ENCODE measurements at places on chromosomes 12 and 14.

- DNase-seq = no peak
These were observed 2.8 kb upstream of the CLEC9A start for GRCh38 chr12:10027721-10028120.

DNA sequence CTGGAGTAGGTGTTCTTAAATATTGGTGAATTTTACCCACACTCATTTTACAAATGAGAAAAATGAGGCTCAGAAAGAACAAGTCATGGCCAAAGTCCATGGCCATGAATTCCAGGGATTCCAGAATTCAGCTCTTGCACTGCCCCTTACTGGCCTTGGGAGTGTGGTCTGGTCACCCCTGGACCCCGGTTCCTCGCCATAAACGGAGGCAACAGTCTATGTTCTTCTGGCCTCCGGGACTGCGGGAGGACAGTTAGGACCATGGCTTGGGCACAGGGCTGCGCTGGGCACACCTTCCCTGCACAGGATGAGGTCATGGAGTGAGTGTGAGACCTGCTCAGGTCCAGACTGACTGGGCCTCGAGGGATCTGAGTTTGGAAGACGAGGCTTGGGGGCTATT, 6.9 kb downstream of the CCDC197 start:
- no peak for DNase-seq

- no peak for DNase-seq
These were observed 149.7 kb upstream of the DAAM1 start for GRCh38 chr14:59038746-59039145.

GRCh38 chr12:68813242-68813593, 5.2 kb downstream of the MDM2 start:
- DNase-seq = no peak

- no peak for DNase-seq
These were observed 7.7 kb upstream of the TRAFD1 start for GRCh38 chr12:112117685-112118084.

- DNase-seq = no peak
These were observed 63.9 kb upstream of the CCDC196 start for GRCh38 chr14:66421990-66422946.

DNA sequence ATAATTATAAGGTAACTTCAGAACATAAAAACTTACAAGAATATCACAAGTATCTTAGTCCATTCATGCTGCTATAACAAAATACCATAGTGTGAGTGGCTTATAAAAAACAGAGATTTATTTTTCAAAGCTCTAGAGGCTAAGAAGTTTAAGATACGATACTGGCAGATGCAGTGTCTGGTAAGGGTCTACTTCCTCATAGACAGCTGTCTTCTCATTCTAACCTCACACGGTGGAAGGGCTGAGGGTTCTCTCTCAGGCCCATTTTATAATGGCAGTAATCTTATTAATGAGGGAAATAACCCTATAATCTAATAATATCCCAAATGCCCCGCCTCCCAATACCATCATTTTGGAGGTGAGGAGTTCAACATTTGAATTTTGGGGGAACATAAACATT, 23.7 kb upstream of the OSBPL8 start:
- no peak for DNase-seq

- DNase-seq = no peak
These were observed 106.6 kb upstream of the NOS1 start for GRCh38 chr12:117468016-117468415.

- no peak for DNase-seq
These were observed 3.9 kb downstream of the CD63 start for GRCh38 chr12:55724940-55725309.

DNA sequence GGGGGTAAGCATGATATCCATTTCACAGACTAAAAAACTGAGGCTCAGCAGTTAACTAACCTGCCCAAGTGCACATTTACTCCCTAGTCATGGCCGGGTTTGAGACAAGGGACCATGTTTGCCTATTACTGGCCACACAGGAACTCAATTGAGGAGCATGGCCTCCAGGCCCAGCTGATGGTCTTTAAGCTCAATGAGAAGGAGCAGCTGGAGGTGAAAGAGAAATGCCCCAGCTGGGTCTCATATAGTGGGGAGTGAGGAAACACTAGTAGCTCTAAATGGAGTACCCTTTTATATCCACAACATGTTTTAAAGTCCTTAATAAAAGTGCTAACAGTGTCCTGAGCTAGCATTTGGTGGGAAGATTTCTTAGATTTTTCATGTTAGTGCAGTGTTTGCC, 1.6 kb downstream of the TDP1 start:
- DNase-seq = no peak

- DNase-seq = no peak
These were observed 12.9 kb downstream of the GNG2 start for GRCh38 chr14:51873221-51873893.

GRCh38 chr14:70052990-70053389, 135.8 kb downstream of the SLC8A3 start:
- DNase-seq = no peak

DNA sequence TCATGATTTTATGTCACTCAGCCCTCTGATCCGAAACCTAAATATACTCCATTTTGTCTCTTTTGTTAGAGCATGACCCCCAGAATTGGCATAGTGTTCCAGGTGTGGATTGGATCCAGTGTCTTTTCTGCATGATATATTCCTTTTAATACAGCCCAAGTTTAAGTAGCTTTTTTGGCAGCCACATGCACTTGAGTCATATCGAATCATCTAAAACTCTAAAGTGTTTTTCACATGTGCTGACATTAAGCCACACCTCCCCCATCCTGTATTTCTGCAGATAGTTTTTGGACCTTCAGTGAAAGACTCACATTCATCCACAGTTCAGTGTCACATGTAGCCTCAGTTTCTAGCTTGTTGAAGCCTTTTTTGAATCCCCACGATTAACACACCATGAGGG, 30.6 kb downstream of the BORCS5 start:
- DNase-seq = no peak

GRCh38 chr12:104049903-104050356, at the start of gene GLT8D2:
GLT8D2 (minus strand) TSS chr12:104050187; CDS start chr12:104019648, 30,539 bp downstream.
- DNase-seq = no peak

DNA sequence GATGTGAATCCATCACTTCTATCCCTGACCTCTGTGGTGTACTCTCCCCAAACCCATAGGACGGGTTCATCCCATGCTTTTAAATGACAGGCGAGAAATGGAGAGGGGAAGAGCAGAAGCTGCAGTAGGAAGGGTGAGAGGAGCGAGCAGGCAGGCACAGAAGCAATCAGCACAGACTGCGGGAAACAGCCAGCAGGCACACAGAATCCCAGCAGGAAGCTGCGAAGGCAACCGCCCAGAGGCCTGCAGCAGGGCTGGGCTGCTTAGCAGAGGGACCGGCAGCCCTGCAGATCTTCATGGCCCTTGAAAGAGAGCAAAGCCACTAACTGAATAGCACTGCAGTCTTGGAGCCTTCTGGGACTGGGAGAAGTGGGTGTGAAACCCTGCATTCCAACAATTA, 287.0 kb upstream of the FKBP4 start:
- no peak for DNase-seq

- DNase-seq = no peak
These were observed 7.6 kb downstream of the TMED8 start for GRCh38 chr14:77369285-77369684.

GRCh38 chr12:123948796-123949769, 23.5 kb downstream of the CCDC92 start:
- no peak for DNase-seq

GRCh38 chr12:12507121-12507520, 55.5 kb downstream of the DUSP16 start:
- no peak for DNase-seq

DNA sequence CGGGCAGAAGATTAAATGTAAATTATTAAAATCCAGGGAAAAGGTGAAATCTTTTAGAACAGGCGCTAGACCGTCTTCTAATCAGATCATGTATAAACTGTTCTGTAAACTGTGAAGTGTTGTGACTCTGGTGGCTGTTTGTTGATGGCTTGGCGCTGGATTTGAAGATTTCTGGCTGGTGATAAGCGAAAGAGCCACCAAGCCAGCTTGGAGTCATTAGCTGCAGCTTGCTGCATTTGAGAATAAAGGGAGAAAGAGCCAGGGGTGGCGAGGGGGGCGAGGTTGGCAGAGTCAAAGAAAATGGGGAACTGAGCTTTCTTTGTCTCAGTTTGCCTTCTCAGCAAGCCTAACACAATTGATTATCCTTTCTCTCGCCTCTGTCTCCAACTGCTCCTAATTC, 8.0 kb downstream of the SYNDIG1L start:
- DNase-seq = no peak

DNA sequence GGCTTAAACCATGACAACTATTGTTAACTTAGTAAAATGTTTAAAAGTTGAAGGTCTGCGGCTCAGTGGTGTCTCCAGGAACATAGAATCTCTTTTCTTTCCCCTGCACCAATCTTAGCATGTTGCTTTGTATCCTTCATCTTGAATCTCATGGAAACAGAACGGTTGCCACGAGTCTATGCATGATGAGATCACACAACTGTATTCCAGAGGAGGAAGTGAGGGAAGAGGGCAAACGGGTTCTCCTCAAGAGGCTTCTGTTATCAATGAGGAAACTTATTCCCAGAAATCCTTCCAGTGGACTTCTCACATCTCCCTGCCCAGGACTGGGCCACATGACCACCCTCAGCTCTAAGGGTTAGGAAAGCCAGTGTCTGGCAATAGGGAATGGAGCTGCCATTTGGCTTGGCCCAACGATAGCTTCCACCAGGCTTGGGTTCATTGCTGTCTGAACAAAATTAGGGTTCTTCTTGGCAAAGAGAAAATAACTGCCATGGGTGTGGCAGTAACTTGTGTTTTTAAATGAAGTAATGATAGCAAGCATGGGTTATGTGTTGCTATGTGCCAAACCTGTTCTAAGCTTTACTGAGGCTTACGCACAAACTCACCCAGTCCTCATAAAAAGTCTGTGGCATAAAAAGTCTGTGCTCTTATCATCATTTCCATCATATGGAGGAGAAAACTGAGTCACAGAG, 17.4 kb downstream of the PLXNC1 start:
- DNase-seq = no peak

- DNase-seq = no peak
These were observed 662 bp upstream of the NELL2 start for GRCh38 chr12:44876544-44877410.

- no peak for DNase-seq
These were observed 237.1 kb downstream of the SLC41A2 start for GRCh38 chr12:104721039-104721405.

DNA sequence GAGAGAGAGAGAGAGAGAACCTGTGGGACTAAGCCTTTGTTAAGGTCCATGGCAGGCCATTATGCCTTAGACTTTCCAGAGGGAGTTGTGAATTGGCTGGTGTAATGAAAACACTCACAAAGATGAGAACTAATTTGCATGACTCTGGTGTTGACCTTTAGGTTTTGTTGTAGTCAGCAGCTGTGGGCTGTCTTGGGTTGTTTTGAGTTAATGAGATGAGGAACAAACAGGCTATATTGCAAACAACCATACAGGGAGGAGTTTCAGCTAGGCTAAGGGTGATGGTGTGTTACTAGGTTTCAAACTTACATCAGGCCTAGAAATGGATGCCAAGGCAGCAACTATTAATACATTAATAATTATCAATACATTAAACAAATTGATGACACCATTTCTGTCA, 26.3 kb downstream of the ATXN7L3B start:
- DNase-seq = no peak

GRCh38 chr14:52043690-52044089, 25.2 kb downstream of the NID2 start:
- peak; percentile 4 for DNase-seq

DNA sequence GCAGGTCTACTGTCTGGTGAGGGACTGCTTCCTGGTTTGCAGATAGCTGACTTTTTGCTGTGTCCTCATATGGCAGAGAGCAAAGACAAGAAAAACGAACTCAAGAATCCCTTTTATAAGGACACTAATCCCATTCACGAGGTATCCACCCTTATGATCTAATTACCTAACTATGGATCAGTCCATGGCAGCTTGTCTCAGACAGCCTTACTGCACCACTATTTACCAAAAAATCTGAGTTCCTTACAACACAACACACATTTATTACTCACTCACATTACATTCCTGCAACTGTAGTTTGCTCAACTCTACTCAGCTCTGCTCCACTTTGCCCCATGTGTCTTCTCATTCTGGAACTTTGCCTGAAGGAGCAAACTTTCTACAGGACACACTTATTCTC, 10.1 kb upstream of the SLC6A15 start:
- DNase-seq = no peak

Measured in NCI-H1048 (cell line).